ENCODE measurements at places on chromosomes 6 and 20.

GRCh38 chr20:36162272-36162966 is 7.9 kb downstream of the EPB41L1 start:
- no peak for DNase-seq

DNA sequence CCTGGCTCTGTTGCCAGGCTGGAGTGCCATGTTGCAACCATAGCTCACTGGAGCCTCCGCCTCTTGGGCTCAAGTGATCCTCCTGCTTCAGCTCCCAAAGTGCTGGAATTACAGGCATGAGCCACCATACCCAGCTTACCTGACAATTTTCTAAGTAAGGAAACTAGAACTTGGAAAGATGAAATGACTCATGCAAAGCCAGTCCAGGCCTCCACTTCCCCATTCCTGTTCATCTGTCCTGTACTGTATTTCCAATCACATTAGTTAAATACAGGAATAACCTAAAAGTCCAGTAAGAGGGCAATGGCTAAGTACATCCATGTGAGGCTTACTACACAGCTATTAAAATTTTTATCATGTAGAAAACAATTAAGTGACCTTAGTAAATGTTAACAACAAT is 8.3 kb upstream of the ADGB start:
- no peak for DNase-seq

DNA sequence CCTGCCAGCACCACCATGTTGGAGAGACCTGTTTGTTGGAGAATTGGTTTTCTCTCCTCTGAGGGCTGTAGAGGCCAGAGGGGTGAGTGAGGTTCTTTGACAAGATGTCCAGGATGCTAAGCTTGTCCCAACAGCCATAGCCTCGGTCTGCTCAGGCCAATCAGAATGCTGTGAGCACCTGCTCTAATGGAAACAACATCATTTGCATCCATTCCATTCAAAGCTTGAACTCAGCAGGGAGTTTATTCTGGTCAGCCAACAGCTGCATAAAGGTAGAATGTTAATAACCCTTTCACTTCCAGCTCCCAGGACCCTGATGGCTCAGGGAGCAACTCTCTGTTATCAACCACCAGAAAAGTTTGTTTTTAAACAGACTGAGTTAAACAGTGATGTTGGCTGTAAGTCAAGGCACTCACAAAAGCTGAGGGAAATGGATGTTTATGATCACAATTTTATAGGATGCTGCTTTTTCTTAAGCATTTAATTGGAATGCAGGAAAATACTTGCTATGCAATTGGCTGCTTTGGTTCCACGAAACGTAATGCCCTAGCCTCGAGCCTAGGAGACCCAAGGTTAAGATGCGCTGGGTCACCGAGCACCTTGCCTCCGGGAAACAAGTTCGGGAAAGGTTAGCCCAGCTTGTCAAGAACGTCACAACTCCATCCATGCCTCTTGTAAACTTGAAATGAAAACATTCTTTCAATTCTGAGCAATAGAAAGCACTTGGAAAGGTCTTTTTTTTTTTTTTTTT is 155.2 kb downstream of the NFATC2 start:
- DNase-seq, result no peak

DNA sequence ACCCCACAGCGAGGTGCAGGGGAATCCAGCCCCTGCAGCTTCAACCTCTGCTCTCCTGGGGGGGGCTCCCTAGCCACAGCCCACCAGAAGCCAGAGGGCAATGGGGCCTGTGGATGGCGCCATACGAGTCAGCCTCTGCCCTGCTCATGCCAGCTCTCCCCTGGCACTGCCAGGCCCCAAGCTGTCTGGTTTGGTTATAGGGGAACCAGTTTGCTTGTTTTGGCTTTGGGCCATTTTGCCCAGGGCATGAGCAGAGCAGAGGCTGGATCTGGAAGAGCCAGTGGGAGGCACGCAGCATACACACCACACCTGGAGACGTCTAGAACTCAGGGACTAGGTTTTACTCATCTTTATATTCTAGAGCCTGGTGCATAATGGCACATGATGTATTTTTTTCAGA is 66.7 kb upstream of the SLC22A16 start:
- no peak for DNase-seq

- DNase-seq, result no peak
These were observed 42.3 kb downstream of the NINL start for GRCh38 chr20:25543068-25543467.

DNA sequence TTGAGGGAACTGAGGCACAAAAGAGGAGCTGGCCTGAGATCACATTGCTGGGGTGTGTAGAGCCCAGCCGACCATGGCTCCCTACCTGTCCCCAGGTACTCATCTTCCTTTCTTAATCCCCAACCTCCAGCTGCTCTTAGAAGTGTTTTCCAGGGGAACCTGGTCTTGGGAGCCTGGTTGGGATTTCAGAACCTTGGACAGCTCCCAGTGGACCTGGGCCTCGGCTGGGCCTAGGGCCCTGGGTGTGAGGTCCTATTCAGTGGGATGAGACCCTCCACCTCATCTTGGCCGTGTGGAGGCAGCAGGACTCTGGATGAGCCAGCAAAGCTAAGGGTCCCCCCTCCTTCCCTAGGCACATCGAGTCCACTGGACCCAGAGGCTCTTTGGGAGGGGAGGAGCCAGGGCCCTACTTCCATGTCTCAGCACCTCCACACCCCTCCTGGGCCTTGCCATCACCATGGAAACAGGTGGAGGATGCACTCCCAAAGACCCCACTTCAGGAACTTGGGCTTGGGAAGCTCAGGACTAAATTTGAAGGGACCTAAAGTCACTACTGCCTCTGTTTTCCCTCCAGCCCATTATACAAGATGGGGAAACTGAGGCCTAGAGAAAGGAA is 38.5 kb downstream of the DLGAP4 start:
- no peak for DNase-seq

All from cortex of kidney (tissue), 1 donor.